Gastrocnemius medialis (tissue), 4 donors: ENCODE measurements at places on chromosomes 1 and 21.

DNA sequence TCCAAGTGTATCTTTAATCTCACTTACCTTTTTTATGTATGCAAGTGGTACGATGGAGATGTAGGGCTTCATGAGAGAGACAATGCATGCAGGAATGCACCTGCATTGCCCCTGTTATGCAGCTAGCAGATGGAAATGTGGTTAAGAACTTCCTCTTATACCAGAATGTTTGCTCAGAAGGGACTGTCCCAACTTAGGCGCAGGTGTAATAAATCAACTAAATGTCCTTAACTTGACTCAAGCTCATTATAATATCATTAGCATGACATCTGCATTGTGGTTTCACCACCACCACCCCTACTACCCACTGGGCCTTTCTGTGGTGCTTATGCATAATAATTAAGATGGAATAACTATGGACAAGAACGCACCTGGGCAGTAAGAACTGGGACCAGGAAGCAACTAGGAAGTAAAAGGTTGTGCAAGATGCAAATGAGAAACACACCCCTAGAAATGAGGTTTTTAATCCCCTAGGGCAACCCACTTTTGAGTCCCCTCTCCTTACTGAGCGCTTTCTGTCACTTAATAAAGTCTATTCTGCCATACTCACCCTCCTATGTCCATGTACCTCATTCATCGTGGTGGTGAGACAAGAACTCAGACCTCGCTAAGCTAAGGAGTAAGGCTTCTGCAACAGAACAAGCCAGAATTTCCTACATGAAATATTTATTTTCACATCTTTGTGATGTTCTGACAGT lies 1103.3 kb upstream of the B3GALT2 start:
- no peak overlapping the region for H3K27ac ChIP-seq
- no peak for DNase-seq
- H3K4me1 ChIP-seq = no peaks in the 10 kb centered on the region
- no peaks in the 10 kb centered on the region for H3K27me3 ChIP-seq
- H3K4me3 ChIP-seq = no peak overlapping the region
- no peaks in the 10 kb centered on the region for H3K36me3 ChIP-seq

DNA sequence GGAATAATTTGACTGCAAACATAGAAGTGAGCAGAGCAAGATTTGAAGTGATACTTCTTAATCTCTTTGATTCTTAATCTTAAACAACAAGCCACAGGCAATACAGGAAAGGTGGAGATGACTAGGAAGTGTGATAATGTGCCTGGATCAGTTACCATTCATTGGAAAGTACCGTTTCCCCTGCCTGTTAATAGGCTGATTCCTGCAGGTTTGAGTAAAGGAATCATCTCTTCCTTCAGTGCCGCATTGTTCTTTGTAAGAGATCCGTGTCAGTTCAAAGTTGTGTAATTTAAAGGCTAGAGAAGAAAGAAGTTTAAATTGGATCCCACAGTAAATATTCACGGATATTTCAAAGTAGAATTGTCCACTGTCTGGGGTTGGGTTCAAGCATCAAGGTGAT lies 43.5 kb upstream of the BCL10 start:
- H3K36me3 ChIP-seq = no peaks in the 10 kb centered on the region
- no peak overlapping the region for H3K4me3 ChIP-seq
- no peak for DNase-seq
- peaks cover 16% of the 10 kb centered on the region for H3K4me1 ChIP-seq
- no peak overlapping the region for H3K27ac ChIP-seq

GRCh38 chr1:185112356-185112755 lies 44.4 kb downstream of the TRMT1L start:
- H3K36me3 ChIP-seq = no peaks in the 10 kb centered on the region
- no peak overlapping the region for H3K27ac ChIP-seq
- H3K4me1 ChIP-seq = no peaks in the 10 kb centered on the region
- no peaks in the 10 kb centered on the region for H3K27me3 ChIP-seq
- DNase-seq = no peak

GRCh38 chr1:204319462-204319861 lies 40.3 kb downstream of the PLEKHA6 start:
- H3K27ac ChIP-seq = no peak overlapping the region
- H3K36me3 ChIP-seq = no peaks in the 10 kb centered on the region

DNA sequence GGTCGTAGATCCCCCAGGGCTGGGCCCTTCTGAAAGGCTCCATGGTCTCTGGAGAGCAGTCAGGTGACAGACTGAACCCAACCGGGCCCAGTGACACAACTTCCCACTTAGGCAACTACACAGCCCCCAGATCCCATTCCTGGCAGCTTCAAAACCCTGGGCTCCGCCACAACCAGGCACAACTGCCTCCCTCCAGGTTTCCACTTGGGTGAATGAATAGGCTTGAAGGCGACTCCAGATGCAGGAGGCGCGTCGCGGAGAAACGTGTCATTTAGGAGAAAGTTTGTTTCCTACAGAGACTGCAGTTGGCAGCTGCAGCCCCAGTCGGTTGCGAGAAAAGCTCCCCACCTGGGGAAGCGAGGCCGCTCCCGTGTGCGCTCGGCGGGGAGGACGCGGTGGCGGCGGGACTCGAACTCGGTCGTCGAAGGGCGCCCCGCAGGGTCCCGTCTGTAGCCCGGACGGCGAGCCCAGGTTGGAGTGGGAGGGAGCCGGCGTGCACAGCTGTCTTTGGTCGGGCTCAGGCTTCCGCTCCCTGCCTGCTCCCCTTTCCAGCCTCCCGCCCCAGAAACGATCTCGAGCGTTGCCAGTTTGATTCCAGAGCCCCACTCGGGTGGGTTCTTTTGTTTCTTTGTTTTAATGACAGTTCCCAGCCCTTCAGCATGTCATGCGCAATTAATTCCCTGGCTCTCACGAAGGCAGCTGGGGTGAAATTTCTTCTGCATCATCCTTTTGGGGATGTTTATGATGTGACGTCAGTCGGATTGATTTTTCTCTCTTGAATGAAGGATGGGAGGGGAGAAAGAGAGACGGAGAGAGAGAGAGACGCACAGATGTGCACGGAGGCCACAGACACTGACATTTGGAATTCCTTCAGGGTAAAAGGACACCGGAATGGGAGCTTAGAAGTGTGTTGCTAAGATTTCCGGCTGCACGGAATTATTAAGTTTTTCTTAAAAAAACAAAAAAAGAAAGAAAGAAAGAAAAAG lies 862 bp upstream of the SGIP1 start:
- no peaks in the 10 kb centered on the region for H3K36me3 ChIP-seq
- H3K4me3 ChIP-seq = peak overlapping the region; percentile 49
- no peaks in the 10 kb centered on the region for H3K4me1 ChIP-seq
- DNase-seq = no peak
- H3K27me3 ChIP-seq = peaks cover 10% of the 10 kb centered on the region

DNA sequence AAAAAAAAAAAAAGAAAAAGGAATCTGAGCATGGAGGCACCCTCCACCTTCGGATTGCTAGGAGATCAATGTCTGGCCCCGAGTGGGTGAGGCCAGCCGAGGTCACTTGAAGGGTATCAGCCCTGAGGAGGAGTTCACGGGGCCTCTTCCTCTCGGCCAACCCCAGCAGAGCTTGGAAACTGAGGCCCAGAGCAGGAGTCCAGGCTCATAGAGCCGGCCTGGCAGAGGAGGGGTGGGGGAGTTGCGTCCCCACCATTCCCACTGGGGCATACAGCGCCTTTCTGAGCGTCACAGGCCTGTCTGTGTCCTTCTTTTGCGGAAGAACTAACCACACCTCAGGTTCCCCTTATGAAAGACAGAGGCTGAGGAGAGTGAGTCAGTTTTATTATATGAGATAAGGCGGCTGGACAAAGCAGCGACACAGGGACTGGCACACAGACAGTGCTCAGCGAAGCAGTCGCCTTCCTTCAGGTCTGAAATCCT lies 17.1 kb upstream of the EPHA2 start:
- H3K36me3 ChIP-seq = no peaks in the 10 kb centered on the region
- DNase-seq = no peak
- peaks cover 2% of the 10 kb centered on the region for H3K27me3 ChIP-seq
- H3K4me1 ChIP-seq = peaks cover 18% of the 10 kb centered on the region
- H3K4me3 ChIP-seq = no peak overlapping the region

- no peaks in the 10 kb centered on the region for H3K27me3 ChIP-seq
- H3K27ac ChIP-seq = no peak overlapping the region
- H3K36me3 ChIP-seq = no peaks in the 10 kb centered on the region
- H3K4me3 ChIP-seq = no peak overlapping the region
- H3K4me1 ChIP-seq = no peaks in the 10 kb centered on the region
- no peak for DNase-seq
Observed at GRCh38 chr1:64584479-64584878, 114.5 kb downstream of the CACHD1 start.
